HFF-Myc (cell line): ENCODE measurements at places on chromosomes 11 and 22.

- no peak for DNase-seq
Observed at GRCh38 chr11:95138448-95138847, 48.8 kb downstream of the ENDOD1 start.

DNA sequence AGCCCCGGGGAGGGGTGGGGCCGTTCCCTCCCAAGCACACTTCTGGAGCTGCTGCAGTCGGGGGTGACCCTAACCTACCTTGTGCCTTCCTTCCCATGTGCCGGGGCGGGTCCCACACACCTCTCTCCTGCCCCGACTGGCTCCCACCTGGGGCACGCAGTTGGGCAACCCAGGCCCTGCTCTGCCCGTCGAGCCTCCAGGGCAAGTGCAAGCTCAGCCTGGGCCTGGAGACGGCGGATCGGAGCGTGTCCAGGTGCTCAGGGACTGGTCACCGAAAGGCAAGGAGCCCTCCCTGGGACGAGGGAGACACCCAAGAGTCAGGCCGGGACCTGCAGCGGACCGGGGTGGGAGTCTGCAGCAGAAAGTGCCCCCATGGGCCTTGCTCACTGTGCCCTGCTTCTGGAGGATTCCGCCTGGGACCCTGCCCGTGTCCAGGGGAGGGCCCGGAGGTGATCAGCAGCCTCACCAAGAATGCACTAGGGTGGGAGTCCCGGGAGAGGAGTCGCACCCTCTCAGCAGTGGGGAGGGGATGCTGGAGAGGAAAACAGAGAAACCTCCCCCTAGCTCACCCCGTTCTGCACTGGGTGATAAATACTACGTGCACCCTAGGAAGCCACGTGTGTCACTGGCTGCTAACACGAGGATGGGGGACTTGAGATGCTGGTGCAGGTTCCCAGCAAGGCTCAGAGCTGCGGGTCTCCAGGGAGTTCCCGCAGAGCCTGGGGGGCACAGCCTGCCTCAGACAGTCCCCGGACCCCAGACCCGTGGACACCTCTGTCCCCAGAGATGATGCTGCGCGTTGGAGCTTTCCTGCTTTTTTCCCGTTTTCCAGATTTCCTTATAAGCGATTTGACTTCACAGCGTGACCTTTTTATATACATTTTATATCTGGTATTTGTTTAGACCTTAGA, 5.2 kb upstream of the GATD1 start:
- DNase-seq = no peak

GRCh38 chr11:111829185-111829968, 42.0 kb downstream of the ALG9 start:
- DNase-seq = no peak

DNA sequence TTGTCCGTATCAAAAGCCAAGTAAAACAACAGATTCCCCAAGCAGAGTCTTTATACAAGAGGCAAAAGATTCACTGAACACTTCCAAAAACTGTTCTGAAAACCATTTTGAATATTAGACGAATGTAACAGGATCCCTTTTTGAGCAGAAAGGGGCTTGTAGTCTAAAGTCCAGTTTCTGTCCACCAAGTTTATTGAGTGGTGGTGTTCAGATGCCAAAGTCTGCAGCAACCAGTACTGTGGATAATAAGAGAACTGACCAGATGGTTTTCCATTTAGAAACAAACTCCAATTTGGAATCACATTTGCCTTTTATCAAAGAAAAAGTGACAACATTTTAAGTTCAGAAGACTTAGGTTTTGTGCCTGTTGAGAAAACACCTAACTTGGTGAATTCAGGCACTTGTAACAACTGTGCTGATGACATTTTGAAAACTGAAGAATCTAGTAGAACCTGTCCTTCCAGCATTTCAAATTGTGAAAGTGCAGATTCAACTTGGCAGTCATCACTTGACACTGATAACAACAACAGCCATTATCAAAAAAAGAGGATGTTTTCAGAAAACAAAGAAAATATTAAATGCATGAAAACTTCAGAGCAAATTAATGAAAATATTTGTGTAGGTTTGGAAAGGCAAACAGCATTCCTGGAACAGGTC, 217.1 kb downstream of the CSNK2A3 start:
- DNase-seq = no peak

DNA sequence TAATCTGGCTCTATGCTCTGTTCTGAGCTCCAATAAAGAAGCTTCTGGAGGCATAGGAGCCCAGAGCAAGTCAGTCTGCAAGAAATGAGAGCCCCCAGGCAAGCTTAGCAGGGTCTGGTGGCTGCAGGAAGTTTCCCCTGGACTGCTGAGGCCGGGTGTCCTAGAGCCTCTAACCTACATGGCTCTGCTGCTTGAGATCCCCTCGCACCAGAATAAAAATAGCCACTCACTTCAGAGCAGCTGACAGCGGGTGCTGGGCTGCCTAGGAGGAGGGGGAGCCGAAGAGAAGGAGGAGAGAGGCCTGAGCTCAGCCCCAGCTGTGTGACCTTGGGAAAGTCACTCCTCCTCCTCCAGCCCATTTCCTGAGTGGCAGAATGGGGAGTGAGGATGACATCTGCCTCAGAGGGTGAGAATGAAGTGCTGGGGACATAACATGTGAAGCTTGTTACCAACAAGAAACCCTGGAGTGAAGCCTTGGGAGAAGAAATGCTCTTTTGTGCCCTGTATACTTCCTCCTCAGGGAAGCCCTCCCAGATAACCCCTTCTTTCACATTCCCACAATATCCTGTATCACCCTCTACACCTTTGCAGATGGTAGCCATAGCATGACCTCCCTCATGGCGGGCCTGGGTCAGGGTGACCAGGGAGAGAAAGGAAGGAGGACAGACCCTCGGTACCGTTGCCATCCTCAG, 3.6 kb upstream of the INPP5J start:
- DNase-seq = no peak

GRCh38 chr11:30789270-30789669, 203.1 kb upstream of the MPPED2 start:
- no peak for DNase-seq

DNA sequence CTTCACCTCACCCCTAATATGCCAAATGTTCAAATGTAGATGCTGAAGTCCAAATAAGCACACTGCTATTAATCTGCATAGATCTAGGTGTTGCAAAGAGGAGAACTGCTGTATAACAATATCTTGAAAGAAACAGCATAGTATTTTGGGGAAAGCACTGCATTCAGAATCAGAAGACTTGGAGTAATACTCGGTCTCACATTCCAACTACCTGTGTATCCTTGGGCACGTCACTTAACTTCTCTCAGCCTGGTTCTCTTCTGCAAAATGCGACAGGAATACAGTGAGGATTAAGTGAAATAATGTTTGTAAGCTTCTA, 332 bp upstream of the HMGXB4 start:
- no peak for DNase-seq

DNA sequence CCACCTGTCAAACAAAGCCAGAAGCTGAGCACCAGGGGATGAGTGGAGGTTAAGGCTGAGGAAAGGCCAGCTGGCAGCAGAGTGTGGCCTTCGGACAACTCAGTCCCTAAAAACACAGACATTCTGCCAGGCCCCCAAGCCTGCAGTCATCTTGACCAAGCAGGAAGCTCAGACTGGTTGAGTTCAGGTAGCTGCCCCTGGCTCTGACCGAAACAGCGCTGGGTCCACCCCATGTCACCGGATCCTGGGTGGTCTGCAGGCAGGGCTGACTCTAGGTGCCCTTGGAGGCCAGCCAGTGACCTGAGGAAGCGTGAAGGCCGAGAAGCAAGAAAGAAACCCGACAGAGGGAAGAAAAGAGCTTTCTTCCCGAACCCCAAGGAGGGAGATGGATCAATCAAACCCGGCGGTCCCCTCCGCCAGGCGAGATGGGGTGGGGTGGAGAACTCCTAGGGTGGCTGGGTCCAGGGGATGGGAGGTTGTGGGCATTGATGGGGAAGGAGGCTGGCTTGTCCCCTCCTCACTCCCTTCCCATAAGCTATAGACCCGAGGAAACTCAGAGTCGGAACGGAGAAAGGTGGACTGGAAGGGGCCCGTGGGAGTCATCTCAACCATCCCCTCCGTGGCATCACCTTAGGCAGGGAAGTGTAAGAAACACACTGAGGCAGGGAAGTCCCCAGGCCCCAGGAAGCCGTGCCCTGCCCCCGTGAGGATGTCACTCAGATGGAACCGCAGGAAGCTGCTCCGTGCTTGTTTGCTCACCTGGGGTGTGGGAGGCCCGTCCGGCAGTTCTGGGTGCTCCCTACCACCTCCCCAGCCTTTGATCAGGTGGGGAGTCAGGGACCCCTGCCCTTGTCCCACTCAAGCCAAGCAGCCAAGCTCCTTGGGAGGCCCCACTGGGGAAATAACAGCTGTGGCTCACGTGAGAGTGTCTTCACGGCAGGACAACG, 11.7 kb downstream of the CXCR5 start:
- DNase-seq = no peak

DNA sequence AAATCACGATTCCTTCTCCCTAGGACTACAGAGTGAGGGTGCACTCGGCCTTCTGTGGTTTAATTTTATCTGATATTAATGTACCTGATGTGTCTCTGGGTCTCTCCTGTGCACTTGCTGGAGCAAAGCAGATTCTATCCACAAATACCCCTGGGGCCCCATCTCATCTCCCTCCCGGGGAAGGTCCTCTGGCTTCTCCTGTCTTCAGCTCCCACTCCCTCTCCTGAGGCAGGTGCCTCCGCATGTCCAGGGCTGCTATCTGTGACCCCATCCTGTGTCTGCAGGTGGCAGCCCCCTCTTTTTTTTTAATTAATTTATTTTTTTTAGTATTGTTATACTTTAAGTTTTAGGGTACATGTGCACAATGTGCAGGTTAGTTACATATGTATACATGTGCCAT, 558.7 kb downstream of the BRD1 start:
- no peak for DNase-seq

DNA sequence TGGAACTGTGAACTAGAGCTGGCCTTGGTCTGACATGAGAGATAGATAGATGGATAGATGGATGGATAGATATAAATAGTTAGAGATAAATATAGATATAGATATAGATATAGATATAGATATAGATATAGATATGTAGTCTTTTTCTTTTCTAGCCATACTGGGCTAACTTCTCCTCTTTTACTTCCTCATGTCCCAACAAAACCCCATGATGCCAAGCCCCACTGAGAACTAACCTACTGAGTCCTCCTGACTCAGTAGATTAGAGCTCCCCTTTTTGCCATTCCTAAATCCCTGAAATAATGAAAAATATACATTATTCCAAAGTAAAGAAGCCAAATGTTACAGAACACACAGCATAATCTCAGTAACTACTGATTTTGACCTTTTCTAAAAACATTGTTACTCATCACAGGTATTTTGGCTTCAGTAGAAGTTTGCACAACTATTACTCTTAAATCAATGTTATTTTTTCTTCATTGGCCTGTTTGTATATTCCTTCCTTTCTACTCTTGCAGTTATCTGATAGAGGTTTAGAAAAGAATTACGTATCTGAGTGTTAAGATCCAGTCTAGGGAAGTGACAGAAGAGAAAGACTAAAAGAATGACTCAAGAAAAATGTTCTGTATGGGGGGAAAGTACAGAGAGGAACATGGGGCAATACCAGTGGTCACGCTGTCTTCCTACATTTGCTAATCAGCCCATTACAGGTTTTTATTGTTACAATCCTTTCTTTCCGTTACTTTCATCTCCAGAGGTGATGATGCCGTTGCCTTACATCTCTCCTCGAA, 6.0 kb upstream of the OR10D3 start:
- DNase-seq = no peak

GRCh38 chr11:15970506-15971214, 385.7 kb downstream of the SOX6 start:
- no peak for DNase-seq

- DNase-seq = no peak
Observed at GRCh38 chr11:35346472-35347156, 72.7 kb downstream of the SLC1A2 start.
